Fibroblast of lung (primary cell): ENCODE measurements at places on chromosomes 2 and 18. TPM values are rescaled to one million over a fixed set of nuclear protein-coding genes. Genes with fewer than 3 reads are reported as not detected.
A peak's percentile ranks its signal among the peaks of the same experiment; 100 is the strongest.

GRCh38 chr2:126913881-126914615, 15.4 kb downstream of the TEX51 start:
- DNase-seq: no peak

The POMC gene
- 0.66 and 1.8 TPM in 2 replicates for total RNA-seq

DNA sequence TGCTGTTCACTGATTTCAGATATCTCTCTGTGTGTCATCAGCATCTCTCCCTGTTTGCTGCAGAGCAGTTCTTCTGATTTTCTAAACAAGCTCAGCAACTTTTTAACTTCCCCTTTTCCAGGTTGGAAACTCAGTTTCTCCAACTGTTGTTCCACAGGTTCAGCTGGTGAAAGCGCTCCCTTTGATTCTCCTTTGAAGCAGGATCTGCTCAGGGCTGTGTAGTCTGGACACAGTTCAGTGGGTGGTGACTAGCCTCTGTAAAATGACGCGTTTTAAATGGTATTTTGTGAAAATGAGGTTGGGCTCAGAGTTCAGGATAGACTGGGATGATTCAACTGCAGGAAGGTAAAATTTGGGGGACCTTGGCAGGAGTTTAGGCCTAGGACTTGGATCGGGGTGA, 106.3 kb downstream of the TRIM43 start:
- peak; percentile 20 for DNase-seq

- no peak for DNase-seq
Observed at GRCh38 chr2:212923393-212923792, 228.0 kb downstream of the IKZF2 start.

DNA sequence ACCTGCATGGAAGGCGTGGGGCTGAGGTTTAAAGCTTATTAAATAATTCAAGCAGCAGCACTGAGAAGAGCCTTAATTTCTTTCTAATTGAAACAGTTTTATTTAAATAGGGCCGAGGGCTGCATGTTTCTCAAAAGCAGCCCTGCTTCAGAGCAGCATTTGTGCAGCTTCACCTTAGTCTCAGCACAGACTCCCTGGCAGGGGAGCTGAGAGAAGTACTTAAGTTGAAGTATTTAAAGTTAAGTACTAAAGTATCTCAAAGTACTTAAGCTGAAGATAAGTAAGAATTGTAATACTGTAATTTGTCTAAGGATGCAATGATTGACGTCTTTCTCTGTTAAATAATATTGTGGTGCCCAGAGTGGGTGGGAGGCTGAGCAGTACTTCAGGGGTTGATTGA, 31.4 kb downstream of the IMPA2 start:
- DNase-seq: no peak

DNA sequence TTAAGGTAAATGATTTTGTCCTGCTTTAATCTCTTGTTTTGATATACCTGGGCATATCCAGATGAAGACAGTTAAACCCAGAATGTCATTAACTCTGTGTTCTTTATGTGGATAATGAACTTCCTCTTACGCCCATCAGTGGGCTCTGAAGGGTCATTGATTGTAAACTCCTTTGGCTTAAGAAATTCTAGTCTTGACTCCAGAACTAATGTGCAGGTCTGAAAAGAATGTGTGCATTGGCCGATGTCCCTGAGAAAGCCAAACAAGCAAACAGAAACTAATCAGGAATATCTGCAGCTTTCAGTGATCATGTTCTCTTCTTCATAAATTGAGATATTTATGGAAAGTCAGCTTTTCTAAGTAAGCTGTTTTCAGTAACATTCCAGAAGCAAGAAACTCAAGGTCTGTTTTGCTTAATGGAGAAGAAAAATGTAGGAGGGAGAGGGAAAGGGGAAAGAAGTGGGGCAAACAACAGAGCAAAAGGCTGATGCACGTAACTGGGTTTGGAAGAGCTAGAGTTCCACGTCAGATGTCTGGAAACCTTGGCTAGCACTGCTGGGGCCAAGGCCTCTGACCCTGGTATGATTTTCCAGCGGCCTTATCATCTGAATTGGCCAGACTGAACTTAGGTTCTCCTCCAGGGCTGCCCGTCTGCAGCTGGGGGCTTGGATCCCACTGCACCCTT, 61.3 kb upstream of the FHL2 start:
- peak; percentile 20 for DNase-seq

DNA sequence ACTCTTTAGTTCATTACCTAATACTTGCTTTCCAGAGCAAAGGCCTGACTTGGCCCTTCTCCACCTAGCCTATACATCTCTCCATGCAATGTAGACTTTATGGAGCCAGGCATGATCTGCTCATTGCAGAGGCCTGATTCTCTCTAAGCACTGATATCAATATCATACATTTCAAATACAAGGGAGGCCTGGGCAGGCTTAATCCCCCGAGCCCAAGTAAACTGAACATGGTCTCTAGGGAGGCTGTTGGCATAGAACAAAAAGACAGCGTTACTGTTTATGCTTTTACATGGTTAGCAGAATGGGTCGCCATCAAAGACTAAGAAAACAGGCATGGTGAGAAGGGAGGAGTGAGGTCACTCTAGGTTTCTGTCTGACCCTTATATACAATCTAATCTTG, 695.1 kb downstream of the ZEB2 start:
- no peak for DNase-seq

- no peak for DNase-seq
Observed at GRCh38 chr2:113711851-113712250, 44.6 kb downstream of the SLC35F5 start.

GRCh38 chr2:16665748-16666448, at the start of gene CYRIA:
Gene CYRIA, minus strand, starts transcription at chr2:16665834. Its CDS starts 77,715 bp downstream, at chr2:16588119.
- DNase-seq: no peak

The PIEZO2 gene
- 6.6 and 32.9 TPM in 2 replicates for total RNA-seq

DNA sequence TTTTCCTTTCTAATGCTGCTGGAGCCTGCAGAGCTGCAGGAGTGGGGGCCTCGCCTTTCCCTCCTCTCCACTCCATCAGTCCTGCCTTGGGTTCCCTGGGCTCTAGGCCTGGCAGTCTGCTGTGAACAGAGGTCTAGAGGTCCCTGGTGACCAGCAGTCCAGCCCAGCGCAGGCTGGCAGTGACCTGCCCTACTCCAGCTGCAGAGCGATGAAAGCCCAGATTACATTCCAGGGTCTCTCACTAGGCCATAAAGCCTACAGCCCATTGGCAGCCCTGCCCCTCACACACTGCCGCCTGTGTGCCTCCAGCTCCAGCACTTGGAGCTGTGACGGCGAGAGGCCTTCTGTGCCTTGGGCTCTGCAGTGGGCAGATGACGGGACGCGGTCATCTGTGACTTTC, 14.8 kb upstream of the MAL start:
- no peak for DNase-seq

The PLCD4 gene
- 3.9 and 10.7 TPM in 2 replicates for total RNA-seq

The AMER3 gene
- total RNA-seq: not detected in 2 replicates

DNA sequence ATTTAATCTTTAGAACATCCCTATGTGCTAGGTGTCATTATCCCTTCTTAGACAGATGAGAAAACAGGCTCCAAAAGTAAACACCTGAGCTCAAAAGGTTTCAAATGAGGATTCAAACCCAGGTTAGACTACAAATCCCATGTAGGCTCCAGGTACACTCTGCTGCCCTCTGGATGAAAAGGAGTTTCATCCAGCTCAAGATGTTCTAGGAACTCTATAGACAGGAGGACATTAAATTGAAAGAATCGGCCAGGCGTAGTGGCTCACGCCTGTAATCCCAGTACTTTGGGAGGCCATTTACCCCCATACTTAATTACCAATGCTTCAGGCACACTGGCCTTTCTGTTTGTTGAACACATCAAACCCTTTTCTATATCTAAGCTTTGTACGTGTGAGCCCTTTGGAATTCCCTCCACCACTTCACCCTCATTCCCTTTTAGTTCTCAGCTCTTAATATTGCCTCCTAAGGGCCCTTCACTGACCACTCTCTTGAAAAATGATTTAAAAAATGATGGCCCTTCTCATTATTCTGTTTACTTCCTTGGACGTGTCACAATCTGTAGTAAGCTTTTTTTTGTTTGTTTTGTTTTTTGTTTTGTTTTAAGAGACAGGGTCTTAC, 10.7 kb downstream of the SLC25A12 start:
- DNase-seq: no peak

The RGPD4 gene
- under 0.01 TPM in 1 of 2 replicates, not detected in the other for total RNA-seq

The BMP10 gene
- total RNA-seq: not detected in 2 replicates

The SPATA3 gene
- not detected in 2 replicates for total RNA-seq

DNA sequence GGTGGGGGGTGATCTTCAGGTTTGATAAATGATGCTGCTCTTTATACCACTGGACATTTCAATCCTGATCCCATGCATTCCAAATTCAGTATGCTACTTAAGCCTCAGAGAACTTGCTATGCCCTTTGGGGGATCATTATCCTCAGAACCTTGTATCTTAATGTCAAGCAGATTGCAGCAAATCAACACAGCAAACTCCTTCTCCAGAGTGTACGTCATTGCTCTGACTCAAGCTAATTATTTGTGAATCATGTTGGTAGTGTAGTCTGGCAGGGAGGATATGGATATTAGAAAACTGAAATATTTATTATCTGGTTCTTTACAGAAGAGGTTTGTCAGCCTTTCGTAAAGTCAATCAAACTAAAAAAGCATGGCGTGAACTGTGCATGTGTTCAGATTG, 562.5 kb upstream of the FAM98A start:
- no peak for DNase-seq

The KYNU gene
- total RNA-seq: 1.5 and 4.6 TPM in 2 replicates

DNA sequence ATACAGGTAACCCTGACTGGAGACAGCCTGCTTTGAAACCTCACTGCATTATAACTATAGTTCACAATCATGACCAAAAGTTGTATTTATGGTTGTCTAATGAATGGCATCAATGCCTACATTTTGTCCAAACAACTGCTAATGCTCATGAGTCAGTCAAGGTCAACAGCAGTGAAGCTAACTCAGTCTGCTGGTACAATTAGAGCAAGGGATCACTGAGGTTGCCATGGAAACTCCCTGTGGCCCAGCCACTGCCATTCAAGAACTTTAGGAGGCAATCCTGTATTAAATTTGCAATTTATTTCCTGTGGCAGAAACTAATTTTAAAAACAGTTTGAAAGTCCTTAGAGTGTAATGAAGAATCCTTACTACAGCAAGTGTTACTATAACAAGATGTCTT, 185.1 kb upstream of the SMAD7 start:
- peak; percentile 49 for DNase-seq

DNA sequence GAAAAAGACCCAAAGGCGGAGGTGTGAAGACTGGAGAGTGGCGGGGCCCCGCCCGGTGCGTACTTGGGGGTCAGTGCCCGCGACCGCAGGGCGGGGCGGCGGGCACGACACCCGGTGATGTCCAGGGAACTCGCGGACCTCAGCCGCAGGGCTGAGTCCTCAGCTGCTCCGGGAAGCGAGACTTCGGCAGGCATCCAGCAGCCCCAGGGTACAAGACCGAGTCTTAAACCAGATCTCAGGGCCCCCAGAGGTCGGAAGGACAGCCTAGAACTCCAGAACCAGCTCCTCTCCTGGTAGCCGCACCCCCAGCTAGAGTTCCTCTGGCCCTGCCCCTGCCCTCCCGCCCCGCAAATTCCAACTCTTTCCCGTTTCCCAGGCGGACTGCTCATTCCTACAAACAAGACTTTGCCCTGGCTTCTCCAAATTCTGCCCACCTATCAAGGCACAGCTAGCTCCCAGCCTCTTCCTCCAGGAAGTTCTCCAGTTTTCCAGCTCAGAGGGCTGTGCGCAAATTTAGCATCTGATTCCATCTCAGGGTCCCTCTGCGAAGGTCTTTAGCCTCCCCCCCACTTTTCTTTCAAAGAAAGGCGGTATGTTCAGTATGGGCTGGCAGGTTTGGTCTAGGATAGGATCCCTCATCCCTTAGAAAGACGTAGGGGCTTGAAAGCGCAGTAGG, 26.0 kb upstream of the NOTO start:
- DNase-seq: no peak

DNA sequence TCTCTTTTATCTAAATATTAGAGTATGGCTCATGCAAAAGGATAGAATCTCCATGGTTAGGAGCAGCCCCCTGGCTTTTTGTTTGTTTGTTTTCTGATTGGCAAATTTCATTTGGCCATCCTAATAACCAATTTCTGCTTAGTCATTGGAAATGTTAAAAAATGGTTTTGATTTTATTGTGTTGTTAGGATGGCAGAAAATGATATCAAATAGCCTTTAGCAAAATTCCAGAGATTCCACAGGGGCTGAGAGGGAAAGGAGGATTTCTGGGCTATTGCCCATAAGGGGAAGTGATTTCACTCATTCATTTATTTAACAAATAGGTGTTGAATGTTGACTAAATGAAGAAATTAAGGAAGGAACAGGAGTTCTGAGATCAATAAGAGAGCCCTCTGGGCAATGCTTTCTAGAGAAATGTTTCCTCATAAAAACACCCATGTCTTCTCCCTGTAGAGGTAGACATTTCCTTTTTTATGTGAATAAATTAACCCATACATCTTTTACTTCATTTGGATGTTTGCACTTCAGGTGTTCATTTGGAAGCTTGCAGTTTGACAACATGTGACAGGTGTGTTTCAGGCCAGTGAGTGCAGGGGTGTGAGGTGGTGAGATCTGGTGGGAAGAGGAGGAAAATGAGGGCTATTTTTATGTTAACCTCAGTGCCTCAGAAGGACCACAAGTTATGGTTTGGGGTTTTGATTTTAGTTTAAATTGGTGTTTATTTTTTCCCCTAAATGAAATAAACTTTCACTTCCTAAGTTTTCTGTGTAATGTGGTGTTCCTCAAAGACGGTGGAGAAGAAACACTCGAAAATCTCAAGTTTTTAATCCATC, 61.7 kb upstream of the EPC2 start:
- DNase-seq: no peak

GRCh38 chr2:26764078-26764887, at the start of gene SLC35F6:
Gene SLC35F6, plus strand, starts transcription at chr2:26764284. Its CDS starts 66 bp downstream, at chr2:26764350.
- DNase-seq: peak; percentile 74

- DNase-seq: no peak
Observed at GRCh38 chr2:231306791-231307393, 88.6 kb upstream of the B3GNT7 start.

GRCh38 chr2:203656522-203657287, 49.7 kb upstream of the CD28 start:
- DNase-seq: peak; percentile 88

- no peak for DNase-seq
Observed at GRCh38 chr18:50002781-50003180, 189.4 kb upstream of the ACAA2 start.

GRCh38 chr2:24456599-24457556, 34.2 kb upstream of the NCOA1 start:
- peak; percentile 82 for DNase-seq

The IL1F10 gene
- not detected in 2 replicates for total RNA-seq

DNA sequence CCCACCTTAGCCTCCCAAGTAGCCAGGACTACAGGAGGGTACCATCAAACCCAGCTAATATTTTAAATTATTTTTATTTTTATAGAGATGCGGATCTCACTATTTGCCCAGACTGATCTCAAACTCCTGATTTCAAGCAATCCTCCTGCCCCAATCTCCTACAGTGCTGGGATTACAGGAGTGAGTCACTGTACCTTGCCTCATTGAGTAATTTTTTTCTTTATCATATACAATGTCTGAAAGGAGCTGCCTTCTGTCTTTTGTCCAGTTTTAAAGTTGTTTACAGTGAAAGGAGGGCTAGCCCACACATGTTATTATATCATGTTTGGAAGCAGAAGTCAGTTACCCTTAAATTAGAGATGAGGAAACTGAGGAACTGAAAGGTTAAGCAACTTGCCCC, 32.5 kb downstream of the PRKRA start:
- peak; percentile 21 for DNase-seq

- no peak for DNase-seq
Observed at GRCh38 chr18:8619041-8619440, 9.8 kb downstream of the RAB12 start.
